ENCODE measurements at places on chromosomes 3 and 15.

GRCh38 chr3:107520535-107520934, 2.2 kb upstream of the BBX start:
- DNase-seq = no peak

DNA sequence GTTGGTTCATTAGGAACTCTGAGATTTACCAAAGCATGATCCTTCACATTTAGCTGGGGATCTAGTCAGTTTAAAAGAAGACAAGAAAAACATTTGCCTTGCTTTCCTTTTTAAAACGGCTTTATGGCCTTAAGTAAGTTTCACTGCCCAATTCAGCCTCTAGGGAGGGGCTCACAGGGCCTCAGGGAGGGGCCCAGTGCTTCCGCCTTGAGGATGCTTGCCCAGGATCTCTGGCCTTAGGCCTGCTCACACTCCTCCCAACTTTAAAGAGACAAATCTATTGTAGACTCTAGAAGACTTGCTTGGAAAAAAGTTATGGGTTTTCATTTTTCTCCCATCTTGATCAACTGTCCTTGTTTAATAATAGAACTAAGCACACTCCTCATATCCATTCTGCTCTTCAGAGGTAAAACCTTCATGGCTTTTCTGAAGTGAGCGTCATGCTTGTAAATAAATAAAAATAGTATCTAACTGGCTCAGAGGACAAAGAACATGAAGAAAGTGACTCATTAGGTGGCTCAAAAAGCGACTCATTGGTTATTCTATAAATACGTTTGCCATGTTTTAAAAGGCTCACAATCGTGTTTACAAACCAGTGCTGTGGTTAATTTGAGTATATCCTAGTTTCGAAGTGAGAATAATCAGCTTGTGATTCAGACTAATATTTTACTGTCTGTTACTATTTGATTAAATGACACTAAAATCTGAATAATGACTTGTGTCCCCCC, 13.7 kb downstream of the PDHB start:
- peak; percentile 52 for DNase-seq

DNA sequence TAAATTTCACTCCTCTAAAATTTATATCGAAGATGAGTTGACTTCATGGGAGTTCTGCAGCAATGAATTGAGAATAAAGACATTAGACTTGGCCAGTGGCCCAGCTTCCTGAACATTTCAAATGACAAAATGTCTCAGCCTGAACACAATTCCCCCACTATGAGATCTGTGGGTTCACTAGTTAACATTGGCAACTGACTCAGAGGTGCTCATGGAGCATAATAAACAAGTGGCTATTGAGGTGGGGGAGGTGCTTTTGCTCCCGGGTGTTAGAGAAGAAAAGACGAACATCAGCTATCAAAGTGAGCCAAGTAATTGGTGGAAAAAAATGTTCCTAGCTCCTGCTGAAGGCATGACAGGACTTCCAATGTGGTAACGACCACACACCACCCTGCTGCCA, 6.3 kb downstream of the ATP13A4 start:
- DNase-seq = no peak

DNA sequence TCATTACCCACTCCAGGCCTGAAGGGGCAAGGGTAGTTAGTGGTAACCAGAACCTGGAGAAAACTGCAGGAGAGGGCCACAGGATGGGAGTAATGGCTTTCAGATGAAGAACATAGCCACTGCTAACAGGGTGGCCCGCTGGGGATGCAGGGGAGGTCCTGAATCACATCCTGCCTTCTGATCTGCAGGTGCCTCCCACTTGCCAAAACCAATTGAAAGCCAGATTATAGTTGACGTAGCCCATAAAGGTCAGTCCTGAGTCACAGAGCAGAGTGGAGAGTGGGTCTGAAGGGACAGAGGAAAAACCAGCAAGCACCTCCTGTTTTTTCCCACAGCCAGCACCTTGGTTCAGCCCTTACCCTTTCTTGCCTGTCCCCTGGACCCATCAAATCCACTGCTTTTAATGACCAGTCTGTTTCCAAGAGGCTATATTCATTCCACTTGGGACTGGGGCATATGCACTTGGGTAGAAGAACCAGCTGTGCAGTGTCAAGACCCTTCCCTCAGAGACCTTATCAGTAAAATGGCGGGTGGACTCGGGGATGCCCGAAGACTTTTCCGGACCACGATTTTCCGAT, 646 bp upstream of the SLC35G2 start:
- peak; percentile 57 for DNase-seq

DNA sequence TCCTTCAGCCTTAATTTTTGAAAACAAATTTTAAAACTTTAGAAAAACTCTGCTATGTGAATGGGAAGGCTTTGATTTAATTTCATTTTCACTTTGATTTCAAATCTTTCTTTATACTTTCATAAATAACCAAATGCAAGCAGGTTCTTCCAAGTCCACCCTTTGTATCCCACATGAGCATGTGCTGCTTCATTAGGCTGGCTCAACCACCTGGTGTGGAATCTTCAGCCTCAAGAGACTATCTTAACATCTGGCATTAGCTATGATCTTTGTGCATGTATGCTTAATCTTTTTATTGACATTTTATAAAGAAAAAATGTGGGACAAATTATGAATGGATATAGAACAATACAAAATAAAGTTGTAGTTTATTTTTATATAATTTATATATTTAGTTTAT, 81.8 kb upstream of the MLF1 start:
- DNase-seq = no peak

- no peak for DNase-seq
Measured at GRCh38 chr3:133475245-133476010, 75.6 kb downstream of the BFSP2 start.

GRCh38 chr15:58760385-58761009, 10.6 kb upstream of the MINDY2 start:
- no peak for DNase-seq

DNA sequence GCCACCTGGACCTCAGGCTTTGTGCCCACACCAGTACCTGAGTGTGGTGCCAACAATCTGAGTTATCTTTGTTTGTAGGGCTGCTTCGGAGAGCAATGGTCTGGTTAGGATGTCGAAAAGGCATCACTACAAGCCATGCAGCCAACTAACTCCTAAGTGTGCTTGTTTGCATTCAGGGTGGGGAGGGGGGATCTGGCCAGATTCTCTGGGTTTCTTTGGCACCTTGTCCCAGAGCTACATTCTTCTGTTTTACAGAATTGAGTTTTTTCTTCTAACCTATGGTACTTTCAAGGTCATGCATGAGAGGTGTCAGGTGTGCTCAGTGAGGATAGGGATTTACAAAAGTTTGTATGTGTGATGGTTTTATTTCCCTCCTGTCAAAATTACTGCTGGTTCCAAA, 391.4 kb upstream of the RARB start:
- DNase-seq = no peak

- no peak for DNase-seq
Measured at GRCh38 chr15:48425051-48425450, 93.8 kb downstream of the DUT start.

DNA sequence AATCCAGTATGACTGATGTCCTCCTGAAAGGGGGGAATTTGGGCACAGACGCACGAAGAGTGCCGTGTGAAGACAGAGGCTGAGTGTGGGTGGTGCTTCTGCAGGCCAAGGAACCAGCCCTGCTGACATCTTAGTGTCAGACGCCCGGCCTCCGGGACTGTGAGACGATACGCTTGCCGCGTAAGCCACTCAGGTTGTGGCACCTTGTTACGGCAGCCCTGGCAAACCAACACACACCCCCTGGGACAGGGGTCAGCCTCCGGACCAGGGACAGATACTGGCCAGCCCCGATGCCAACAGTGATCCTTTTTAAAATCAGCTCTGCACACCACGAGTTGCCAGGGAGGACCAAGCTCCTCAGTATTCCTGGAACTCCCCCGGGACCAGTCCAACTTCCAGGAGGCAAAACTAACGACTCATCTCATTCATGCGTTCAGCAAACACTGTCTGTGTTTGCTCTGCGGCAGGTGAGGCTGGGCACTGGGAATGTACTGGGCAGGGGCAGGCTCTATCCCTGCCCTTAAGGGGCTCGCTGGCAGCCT, 21.2 kb upstream of the PIGZ start:
- DNase-seq = no peak

- DNase-seq = peak; percentile 38
Measured at GRCh38 chr3:191329654-191330529, at the start of gene UTS2B. Gene UTS2B (minus strand): TSS chr3:191330526. CDS start chr3:191282189, 48,337 bp downstream.

GRCh38 chr15:27222479-27222878, 251.5 kb downstream of the GABRG3 start:
- no peak for DNase-seq

DNA sequence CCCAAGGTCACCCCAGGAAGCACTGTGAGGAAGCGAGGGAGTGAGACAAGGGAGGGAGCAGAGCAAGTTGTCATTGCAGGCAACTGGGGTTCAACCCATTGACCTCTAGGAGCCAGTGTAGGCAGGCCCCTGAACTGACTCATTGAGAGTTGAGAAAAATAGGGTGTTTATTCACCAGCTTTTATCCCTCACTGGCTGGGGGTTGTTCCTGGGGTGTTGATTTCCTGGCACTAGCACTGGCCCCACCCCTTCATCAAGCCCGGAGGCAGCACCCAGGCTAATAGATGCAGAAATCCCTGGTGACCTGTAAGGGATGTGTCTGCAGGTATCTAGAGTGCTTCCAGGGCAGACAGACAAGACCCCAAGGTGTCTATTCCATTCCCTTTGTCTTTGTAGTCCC, 183.9 kb downstream of the ARRDC4 start:
- DNase-seq = no peak

GRCh38 chr3:153079386-153079785, 82.6 kb upstream of the RAP2B start:
- DNase-seq = no peak

GRCh38 chr3:109116031-109116430, 1.9 kb downstream of the MORC1 start:
- no peak for DNase-seq

DNA sequence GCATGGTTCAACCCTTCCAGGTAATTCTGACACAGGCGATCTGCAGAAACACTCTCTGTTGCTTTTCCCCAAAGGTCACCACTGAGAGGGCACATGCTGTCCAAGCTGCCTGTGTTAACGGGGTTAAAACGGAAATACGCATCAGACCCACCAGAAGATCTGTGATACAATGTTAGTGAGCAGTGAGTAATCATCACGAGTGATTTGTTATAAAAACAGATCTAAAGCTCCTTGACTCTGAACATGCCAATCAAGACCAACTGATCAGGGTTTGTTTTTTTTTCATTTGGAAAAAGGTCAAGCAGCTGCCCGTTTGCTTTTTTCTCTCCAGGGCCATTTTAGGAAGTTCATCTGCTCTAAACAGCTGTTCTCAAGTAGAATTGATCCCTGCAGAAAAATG, 43.2 kb downstream of the FGF12 start:
- no peak for DNase-seq

- DNase-seq = no peak
Measured at GRCh38 chr3:81378552-81379293, 382.7 kb downstream of the GBE1 start.

DNA sequence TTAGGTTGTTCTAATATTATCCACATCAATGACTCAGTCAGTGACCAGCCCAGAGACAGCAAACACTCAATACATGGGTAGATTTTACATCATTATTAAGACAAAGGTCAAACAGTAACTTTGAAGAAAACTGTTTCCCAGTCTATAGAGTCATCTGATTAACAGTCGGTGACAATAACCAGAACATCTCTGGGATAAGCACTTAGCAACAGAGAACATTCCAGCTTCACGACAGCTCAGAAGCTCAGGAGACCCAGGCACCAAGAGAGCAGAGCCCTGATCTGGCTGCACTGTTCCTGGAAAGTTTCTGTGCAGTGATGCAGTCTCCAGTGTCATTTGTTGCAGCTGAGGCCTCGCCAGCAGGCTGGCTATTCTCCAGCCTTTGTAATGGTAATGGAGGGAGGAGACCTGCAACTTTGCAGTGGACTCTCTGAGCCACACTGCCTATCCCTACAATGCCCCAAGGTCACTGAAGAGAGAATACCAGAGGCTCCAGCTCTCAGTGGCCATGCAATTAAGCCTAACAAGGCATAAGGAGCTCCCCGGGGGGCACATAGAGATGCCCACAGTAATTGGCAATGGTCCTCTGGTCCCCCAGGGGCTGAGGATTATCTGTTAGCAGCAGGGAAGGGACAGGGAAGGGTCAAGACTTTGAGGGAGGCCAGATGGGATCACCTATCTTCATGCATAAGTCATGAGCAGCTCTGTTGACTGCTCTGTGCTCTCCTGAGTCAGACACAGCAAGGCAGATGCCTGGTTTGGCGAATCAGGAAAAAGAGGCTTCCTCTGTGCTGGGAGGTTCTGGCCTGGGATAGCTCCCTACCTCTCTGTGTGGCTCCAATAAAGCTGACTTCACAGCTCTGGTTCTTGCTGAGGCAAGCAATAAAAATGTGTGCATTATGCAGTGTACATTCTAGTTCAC, 163.6 kb downstream of the CTNNB1 start:
- DNase-seq = no peak

- no peak for DNase-seq
Measured at GRCh38 chr3:184489268-184489841, 72.2 kb upstream of the EPHB3 start.

DNA sequence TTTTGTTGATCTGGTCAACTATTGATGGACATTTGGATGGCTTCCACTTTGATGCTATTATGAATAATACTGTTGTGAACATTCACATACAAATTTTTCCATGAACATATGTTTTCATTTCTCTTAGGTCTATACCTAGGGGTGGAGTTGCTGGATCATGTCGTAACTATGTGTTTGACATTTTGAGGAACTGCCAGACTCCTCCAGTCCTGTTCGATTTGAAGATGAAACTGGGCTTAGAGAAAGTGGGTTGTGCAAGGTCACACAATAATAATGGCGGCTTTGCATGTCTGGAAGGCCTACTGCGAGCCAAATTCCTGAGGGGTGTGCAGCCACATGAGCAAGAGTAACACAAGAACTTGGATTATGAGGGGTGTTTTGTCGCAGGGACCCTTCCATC, 2.6 kb downstream of the TSEN2 start:
- DNase-seq = no peak

GRCh38 chr3:100634493-100635272, 25.3 kb downstream of the ADGRG7 start:
- DNase-seq = no peak

GRCh38 chr15:37339437-37339836, 239.1 kb upstream of the MEIS2 start:
- no peak for DNase-seq

DNA sequence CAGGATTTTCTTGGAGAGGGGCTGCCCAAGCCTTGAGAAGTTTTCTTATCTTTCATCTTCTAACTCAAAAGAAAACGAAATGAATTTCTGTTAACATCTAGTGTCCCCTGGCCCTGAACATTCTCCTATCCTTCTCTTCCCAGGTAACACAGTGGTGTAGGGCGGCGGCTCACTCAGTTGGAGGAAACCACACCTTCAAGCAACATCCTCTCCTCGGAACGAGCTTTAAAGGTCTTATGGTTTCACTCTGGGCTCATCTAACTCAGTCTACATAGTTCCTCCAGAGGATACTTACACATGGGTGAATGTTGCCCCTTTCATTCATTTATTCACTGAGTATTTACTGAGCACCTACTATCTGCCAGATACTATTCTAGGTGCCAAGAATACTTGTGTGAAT, 31.0 kb upstream of the KLHL6 start:
- DNase-seq = no peak

DNA sequence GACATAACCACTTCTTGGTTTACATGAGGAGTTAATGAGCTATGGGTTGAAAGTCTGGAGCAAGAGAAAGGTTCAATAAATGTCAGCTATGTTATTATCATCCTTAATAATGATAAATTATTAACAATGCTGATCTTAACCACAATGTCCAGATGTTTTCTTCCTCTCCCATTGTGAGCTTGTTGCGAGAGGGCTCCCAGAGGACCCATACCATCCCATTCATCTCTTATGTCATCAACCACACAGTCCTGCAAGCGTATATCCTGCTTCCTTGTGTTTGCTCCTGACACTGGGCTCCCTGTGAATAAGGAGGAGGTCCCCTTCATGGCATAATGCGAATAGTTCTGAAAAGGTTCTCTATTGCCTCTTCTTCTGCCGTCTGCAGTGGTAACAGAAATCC, 266.8 kb downstream of the TLE3 start:
- no peak for DNase-seq

Data from uterus (tissue), 4 donors.